ENCODE measurements at places on chromosomes 3 and 15. TPM values are rescaled to one million over a fixed set of nuclear protein-coding genes. Genes with fewer than 3 reads are reported as not detected.

The GP5 gene
- total RNA-seq, result 0.17 TPM

The SYNPR gene
- not detected for total RNA-seq

The ISLR2 gene
- total RNA-seq, result not detected

The IL17RC gene
- total RNA-seq, result 21.3 TPM

The NMB gene
- total RNA-seq, result 3.6 TPM

The CLSTN2 gene
- total RNA-seq, result under 0.01 TPM

The ADCY5 gene
- 0.51 TPM for total RNA-seq

The ALS2CL gene
- 19.7 TPM for total RNA-seq

The GOLGA8O gene
- 0.99 TPM for total RNA-seq

The PP2D1 gene
- total RNA-seq, result not detected

The KLHL40 gene
- total RNA-seq, result not detected

The PLSCR1 gene
- total RNA-seq, result 43.9 TPM

The MASP1 gene
- 328 TPM for total RNA-seq

The OIP5 gene
- 2.0 TPM for total RNA-seq

The GABRR3 gene
- not detected for total RNA-seq

The SKOR1 gene
- 0.17 TPM for total RNA-seq

The CLEC3B gene
- 56.3 TPM for total RNA-seq

The SLC6A20 gene
- total RNA-seq, result not detected

The MYZAP gene
- not detected for total RNA-seq

The POPDC2 gene
- 0.26 TPM for total RNA-seq

The PCLAF gene
- total RNA-seq, result 53.2 TPM

The DUOX1 gene
- not detected for total RNA-seq

DNA sequence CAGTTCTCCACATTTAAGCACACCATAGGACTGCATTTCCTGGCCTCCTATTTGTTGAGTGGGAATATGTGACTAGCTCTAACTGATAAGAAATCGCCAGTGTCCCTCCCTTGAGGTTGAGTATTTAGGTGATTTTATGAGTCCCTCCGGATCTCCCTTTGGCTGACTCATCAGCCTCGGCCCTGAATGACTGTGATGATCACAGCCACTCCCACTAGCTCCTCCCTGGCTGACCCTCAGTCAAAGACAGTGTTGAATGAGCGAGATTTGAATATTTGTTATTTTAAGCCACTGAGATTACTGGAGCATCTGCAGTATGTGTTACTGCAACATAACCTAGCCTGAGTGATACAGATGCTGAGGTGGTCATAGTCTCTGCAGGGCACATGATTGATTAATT lies 515.3 kb downstream of the EPHB1 start:
- no peak overlapping the region for H3K27ac ChIP-seq
- no peak for DNase-seq
- H3K4me1 ChIP-seq, result no peaks in the 10 kb centered on the region
- H3K4me3 ChIP-seq, result no peak overlapping the region

DNA sequence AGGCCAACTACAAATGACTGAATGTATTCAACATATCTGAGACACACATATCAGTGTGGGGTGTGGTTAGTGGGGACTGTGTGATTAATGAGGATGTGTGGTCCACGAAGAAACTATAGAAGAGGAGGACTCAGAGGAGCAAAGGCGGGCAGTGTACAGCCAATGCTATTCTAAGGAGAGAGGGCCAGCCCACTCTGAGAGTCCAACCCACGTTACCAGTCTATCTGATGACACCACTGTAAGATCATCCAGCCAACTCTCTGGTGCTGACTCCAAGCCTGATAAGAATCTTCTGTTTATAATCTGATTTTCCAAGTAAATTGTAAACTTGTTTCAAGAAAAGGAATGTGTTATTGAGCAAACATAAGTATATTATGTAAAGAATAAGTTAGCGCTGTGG lies 47.2 kb downstream of the MCF2L2 start:
- no peaks in the 10 kb centered on the region for H3K27me3 ChIP-seq
- no peak overlapping the region for H3K27ac ChIP-seq
- peak; percentile 70 for DNase-seq
- no peaks in the 10 kb centered on the region for H3K4me1 ChIP-seq

DNA sequence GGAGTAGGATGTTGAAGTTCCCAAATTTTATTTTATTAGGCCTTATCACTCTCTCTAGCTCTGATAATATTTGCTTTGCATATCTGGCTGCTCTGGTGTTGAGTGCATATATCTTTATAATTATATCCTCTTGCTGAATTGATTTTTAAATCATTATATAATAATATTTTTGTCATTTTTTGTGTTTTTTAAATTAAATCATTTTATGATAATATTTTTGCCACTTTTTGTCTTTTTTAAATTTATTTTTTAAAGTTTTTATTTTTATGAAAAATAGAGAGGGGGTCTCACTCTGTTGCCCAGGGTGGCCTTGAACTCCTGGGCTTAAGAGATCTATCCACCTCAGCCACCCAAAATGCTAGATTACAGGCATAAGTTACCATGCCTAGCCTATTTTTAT lies 34.5 kb upstream of the OTOL1 start:
- no peak overlapping the region for H3K27ac ChIP-seq
- H3K27me3 ChIP-seq, result no peaks in the 10 kb centered on the region
- H3K4me3 ChIP-seq, result no peak overlapping the region
- H3K36me3 ChIP-seq, result no peaks in the 10 kb centered on the region

DNA sequence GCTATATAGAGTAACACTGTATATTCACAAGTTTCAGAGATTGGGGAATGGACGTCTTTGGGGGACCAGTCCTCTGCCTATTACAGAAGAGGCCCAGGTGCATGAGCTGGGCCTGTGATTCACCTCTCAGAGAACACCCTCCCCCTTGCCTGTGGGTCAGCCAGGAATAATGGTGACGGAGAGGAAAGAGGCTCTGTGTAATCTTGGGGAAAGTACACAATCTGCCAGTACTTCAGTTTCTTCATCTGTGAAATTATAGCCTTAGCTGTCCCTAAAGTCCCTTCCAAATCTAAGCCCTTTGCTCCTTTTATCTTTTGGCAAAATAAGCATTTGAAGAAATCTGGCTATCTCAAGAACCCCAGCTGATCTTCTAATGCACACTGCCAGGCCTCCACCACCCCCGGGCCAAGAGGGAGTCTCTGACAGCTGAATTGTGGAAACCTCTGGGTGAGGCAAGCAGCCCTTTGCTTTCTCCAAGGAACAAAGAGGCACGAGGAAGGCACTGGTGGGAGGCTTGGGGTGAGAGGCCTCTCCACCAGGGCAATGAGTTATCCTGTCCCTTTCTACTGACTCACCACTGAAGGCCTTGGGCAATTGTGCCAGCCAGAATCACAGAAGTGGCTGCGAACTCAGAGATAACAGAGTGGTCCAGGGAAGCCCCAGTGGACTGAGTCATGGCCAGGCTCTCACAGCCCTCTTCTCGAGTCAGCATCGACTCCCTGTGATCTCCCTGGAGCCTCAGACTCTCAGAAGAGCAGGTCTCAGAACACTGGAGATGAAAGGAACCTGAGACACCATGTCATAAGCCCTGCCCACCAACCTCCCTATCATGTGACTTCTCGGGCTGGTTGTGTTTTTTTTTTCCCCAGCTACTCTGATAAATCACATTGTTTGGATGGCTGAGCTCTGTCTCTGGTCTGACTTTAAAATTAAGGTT lies 31.8 kb downstream of the CCNL1 start:
- no peaks in the 10 kb centered on the region for H3K27me3 ChIP-seq
- no peak overlapping the region for H3K4me3 ChIP-seq
- H3K4me1 ChIP-seq, result peaks cover 10% of the 10 kb centered on the region
- no peaks in the 10 kb centered on the region for H3K36me3 ChIP-seq

- no peak overlapping the region for H3K27ac ChIP-seq
- DNase-seq, result peak; percentile 31
- H3K4me3 ChIP-seq, result no peak overlapping the region
- H3K27me3 ChIP-seq, result peaks cover 50% of the 10 kb centered on the region
- H3K36me3 ChIP-seq, result no peaks in the 10 kb centered on the region
These were observed 3.0 kb downstream of the DUOXA1 start for GRCh38 chr15:45126535-45127158.

GRCh38 chr3:171383206-171384018 lies 76.8 kb downstream of the TNIK start:
- H3K27me3 ChIP-seq, result no peaks in the 10 kb centered on the region
- H3K4me1 ChIP-seq, result peaks cover 20% of the 10 kb centered on the region
- H3K36me3 ChIP-seq, result no peaks in the 10 kb centered on the region
- no peak overlapping the region for H3K4me3 ChIP-seq

- no peaks in the 10 kb centered on the region for H3K27me3 ChIP-seq
- peak overlapping the region; percentile 97 for H3K27ac ChIP-seq
- H3K36me3 ChIP-seq, result no peaks in the 10 kb centered on the region
- DNase-seq, result peak; percentile 39
- peaks cover 4% of the 10 kb centered on the region for H3K4me1 ChIP-seq
- peak overlapping the region; percentile 96 for H3K4me3 ChIP-seq
These were observed 684 bp downstream of the SLTM start for GRCh38 chr15:58932710-58933280.

DNA sequence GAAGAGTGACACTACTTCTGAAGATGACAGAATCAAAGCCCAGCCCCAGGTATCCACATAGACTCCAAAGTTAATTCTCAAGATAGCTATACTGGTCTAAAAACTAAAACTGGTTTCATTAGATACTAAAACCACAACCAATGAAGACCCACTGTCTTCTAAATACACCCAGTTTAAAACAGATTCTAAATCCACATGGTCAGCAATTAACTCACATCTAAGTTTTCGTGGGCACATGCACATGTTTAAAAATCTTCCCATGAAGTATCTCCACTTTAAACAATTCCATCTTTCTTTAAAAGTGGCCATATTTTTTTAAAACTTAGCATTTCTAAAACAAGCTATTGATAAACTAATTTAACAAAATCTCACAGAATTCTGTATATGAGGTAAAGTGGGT lies 63.1 kb downstream of the GPR160 start:
- no peaks in the 10 kb centered on the region for H3K27me3 ChIP-seq
- H3K4me1 ChIP-seq, result no peaks in the 10 kb centered on the region
- H3K27ac ChIP-seq, result no peak overlapping the region
- H3K36me3 ChIP-seq, result peaks cover 10% of the 10 kb centered on the region
- no peak for DNase-seq

DNA sequence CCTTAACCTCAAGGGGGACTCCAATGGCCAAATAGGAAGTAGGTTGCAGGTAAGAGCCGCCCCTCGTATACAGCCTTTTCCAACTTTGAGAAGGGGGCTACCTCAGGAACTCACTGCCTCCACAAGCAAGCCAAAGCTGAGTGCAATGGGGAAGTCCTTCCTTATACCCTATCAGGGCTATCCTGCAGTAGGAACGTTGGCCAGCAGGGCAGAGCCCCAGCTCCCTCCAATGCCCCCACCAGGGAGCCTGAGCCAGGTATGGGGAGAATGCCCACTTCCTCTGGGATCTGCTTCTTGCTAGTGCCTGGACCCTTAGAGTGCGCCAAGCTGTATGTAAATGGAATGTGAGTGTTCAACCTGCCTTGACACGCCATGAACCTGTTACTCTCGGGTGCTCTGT lies 16.3 kb downstream of the CACNA2D2 start:
- H3K27ac ChIP-seq, result no peak overlapping the region
- no peak for DNase-seq
- no peak overlapping the region for H3K4me3 ChIP-seq
- no peaks in the 10 kb centered on the region for H3K4me1 ChIP-seq

DNA sequence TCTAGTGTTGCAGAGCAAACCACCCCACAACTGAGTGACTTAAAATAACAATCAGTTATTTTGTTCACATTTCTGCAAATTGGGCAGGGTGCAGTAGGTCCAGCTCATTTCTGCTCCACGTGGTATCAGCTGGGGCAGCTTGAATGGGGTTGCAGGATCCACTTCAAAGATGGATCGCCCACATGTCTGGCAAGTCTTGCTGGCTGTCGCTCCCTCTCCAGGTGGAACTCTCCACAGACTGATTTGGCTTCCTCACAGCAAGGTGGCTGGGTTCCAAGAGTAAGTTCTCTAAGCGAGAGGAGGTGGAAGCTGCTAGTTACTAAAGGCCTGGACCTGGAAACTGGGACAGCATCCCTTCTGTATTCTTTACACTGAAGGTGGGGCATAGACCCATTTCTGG lies 213.3 kb downstream of the SLC9A9 start:
- no peaks in the 10 kb centered on the region for H3K27me3 ChIP-seq
- H3K36me3 ChIP-seq, result no peaks in the 10 kb centered on the region
- no peaks in the 10 kb centered on the region for H3K4me1 ChIP-seq
- H3K4me3 ChIP-seq, result no peak overlapping the region
- no peak for DNase-seq
- H3K27ac ChIP-seq, result no peak overlapping the region

GRCh38 chr3:182305881-182306665 lies 487.2 kb upstream of the ATP11B start:
- DNase-seq, result no peak
- no peaks in the 10 kb centered on the region for H3K36me3 ChIP-seq
- no peaks in the 10 kb centered on the region for H3K27me3 ChIP-seq
- H3K4me1 ChIP-seq, result no peaks in the 10 kb centered on the region
- H3K4me3 ChIP-seq, result no peak overlapping the region

- no peaks in the 10 kb centered on the region for H3K4me1 ChIP-seq
- H3K27ac ChIP-seq, result no peak overlapping the region
- H3K27me3 ChIP-seq, result no peaks in the 10 kb centered on the region
These were observed 37.1 kb upstream of the XRN1 start for GRCh38 chr3:142484912-142485435.

- H3K27ac ChIP-seq, result no peak overlapping the region
- no peaks in the 10 kb centered on the region for H3K27me3 ChIP-seq
- peaks cover 3% of the 10 kb centered on the region for H3K4me1 ChIP-seq
- H3K36me3 ChIP-seq, result no peaks in the 10 kb centered on the region
These were observed 68.4 kb downstream of the CRTC3 start for GRCh38 chr15:90598031-90598577.

GRCh38 chr3:129549805-129550204 lies 6.8 kb downstream of the H1-8 start:
- H3K36me3 ChIP-seq, result no peaks in the 10 kb centered on the region
- no peak overlapping the region for H3K4me3 ChIP-seq
- DNase-seq, result no peak
- peaks cover 6% of the 10 kb centered on the region for H3K4me1 ChIP-seq
- no peak overlapping the region for H3K27ac ChIP-seq

- H3K4me3 ChIP-seq, result no peak overlapping the region
- no peak overlapping the region for H3K27ac ChIP-seq
- peaks cover 2% of the 10 kb centered on the region for H3K36me3 ChIP-seq
- DNase-seq, result no peak
These were observed 24.3 kb downstream of the SIAH2 start for GRCh38 chr3:150738688-150739087.

All from fibroblast of lung (primary cell).